ENCODE measurements at places on chromosomes 11 and 22.
A peak's percentile ranks its signal among the peaks of the same experiment; 100 is the strongest.

DNA sequence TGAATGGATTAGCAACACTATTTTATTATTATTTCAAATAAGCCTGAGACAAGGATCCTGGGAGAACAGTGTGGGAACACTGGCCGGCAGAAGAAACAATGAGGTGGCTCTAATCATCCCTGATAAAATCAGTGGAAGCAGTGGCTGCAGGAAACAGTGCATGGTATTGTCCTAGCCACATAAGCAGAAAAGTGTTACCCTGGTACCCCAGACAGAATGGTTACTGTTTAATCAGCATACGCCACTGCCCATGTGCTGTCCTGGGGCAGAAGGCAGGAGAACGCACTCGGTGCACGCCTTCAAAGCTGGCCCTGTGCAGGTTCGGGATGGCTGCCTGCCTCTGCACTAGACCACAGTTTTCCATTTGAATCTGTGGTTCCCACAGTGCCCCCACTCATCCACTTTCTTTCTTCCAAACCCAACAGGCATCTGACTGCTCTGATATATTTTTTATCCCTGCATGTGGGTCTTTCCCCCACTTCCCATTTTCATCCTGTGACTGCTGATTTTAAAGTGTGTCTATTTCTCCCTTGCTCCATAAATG, 25.7 kb downstream of the OPCML start:
- DNase-seq: no peak

GRCh38 chr11:47857892-47858543, 9.9 kb upstream of the NUP160 start:
- DNase-seq: no peak

GRCh38 chr22:21697880-21698279, 32.1 kb downstream of the PPIL2 start:
- DNase-seq: no peak

DNA sequence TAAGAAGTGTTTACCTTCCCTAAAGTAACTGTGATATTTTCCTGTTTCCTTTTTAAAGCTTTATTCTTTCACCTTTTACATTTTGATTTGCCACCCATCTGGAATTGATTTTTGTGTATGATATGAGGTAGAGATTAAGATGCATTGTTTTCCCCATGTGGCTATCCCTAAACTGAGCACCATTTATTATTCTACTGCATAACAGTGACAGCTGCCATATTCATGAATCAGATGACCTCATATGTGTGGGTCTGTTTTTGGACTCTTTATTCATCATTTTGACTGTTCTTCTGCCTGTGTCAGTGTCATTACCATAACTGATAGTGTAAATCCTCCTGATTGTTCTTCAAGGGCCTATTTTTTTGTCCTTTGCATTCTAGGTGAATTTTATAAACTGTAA, 50.8 kb downstream of the HIPK3 start:
- no peak for DNase-seq

DNA sequence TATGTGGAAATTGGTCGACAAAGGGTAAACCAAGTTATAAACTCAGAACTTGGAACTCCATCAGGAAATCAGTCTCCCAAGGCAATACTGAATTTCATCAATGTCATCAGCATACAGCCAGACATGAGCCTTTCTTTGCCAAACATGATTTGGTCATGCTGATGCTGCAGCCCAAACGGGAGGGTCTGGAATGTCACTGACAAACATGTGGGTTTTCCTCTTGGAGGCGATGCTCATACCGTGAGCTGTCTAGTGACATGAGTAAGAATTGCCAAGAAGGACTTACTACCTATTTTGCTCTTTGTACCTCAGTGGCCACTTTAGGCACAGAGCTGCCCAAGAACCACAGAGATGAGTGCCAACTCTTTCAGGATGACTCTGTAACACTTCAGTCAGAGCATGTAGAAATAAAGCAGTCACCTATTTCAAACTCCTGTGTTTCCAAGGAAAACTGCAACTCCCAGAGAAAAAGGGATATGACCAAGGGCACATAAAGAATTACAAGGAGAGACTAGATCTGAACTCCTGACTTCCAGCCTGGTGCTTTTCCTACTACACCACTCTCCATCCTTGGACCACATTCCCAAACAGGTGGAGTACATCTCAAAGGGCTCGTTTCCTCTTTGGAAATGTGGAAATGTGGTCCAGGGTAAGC, 24.3 kb upstream of the MRGPRX2 start:
- no peak for DNase-seq

GRCh38 chr22:22942511-22943329, 55.1 kb downstream of the IGLL5 start:
- DNase-seq: peak; percentile 39

- no peak for DNase-seq
Measured at GRCh38 chr11:90330632-90331031, 107.8 kb upstream of the CHORDC1 start.

GRCh38 chr11:118142081-118142480, 10.5 kb downstream of the SCN4B start:
- no peak for DNase-seq

GRCh38 chr22:20111045-20111688, 4.7 kb upstream of the RANBP1 start:
- DNase-seq: no peak

- DNase-seq: no peak
Measured at GRCh38 chr22:46465345-46465720, 72.1 kb downstream of the CELSR1 start.

DNA sequence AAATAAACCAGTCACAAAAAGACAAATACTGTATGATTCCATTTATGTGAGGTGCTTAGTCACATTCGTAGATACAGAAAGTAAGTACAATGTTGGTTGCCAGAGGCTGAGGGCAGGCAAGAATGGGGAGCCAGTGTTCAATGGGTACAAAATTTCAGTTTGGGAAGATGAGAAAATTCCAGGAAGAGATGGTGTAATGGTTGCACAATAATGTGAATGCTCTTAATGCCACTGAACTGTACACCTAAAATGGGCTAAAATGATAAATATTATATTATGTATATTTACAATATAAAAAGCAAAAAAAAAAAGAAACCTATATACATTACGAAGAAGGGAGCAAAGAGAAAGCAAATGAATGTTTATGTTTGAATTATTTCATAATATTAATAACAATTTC, 329.0 kb downstream of the C11orf87 start:
- no peak for DNase-seq

DNA sequence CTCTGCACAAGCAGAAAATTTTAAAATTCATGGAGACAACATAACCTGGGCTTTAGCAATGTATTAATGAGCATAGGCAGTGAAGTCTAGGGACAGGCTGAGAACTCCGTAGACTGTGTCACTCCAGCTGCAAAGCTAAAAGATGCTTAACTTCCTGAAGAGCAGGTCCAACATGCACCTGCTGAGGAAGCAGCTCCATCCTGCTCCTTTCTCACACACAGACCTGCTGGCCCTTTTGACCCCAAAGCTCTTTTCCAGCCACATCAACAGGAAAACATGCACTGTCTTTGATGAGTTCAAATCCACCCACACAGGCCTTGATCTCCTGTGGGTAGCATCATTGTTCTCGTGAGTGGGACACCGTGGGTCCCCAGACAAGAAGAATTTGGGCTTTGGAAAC, 36.0 kb downstream of the SYN3 start:
- DNase-seq: no peak

DNA sequence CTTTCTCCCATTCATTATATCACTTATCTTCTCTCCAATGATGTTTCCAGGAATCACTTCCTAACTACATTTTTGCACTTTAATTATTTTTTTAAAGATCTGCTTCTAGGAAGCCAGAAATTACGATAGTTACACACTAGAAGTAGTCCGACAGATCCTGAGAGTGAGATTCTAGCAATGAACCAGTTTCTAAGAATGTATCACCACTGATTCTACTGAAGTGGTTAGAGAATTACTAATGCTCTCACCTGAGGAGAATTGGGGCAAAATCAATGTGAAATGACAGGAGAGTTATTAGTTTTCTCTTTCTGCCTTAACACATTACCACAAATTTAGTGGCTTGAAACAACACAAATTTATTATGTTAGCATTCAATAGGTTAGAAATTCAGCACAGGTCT, 241.2 kb downstream of the CASP12 start:
- no peak for DNase-seq

- no peak for DNase-seq
Measured at GRCh38 chr11:14318581-14318981, 40.4 kb downstream of the RRAS2 start.

DNA sequence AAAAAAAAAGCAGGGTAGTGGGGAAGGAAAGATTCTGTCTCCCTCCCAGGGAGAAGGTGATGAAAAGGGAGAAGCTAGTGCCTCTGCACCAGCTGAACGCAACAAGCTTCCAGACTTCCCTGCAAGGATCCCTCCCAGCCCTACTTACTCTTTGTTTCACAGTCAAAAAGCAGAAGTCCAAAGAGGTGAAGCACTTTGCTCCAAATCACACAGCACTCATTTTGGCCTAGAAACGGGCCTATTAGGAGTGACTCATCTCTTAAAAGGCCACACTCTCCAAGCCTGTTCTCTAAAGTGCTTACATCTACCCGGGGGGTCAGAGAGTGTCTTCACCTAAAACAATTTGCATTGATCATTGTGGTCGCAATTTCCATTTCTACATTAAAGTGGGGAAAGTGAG, 17.7 kb upstream of the GRK3 start:
- DNase-seq: no peak

DNA sequence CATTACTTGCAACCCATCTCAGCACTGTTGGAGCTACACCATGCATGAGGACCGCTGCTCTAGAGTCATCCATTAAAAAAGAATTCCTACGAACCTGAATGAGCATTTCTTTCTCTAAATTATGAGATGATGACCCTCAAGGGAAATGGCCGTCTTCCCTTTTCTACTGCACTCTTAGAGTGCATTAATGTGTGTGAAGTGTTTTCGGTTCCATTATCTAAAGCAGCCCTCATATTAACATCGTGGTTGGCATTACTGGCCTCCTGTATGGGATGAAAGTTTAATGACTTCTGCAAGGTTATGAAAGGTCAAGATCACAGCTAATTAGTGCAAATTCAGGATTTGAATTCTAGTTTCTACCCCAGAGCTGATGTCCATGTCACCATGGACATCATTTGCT, 16.7 kb downstream of the CD44 start:
- no peak for DNase-seq

DNA sequence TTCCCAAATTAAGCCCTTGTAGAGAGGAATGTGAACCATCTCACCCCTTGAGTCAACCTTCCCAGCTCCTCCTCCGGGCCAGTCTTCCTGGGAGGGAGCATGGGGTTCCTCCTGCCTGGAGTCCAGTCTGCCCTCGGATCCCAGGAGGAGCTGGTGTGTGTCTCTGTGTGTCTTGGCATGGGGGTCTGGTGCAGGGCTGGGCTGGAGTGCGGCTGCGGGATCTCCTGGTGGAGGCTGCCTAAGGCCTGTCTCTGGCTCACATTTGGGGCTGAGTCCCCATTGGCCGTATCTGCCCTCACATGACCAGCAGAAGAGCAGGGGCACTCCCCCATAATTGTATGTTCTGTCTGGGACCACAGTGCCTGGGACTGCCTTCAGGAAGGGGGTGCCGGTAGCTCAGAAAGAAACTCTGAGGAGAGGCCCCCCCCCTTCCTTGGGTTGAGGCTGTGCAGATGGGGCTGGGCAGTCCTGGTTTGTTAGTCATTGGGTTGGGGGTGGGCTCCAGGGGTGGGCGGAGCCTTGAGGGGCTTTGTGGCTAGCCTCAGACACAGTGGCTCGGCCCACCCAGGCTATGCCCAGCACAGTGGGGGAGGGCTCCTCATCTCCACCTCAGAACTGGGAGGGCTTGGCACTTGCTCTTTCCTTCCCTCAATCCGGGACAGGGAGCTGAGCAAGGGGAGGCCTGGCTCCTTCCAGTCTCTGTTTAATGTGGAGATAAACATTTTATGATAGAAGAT, 2.9 kb downstream of the C1QTNF5 start:
- no peak for DNase-seq

DNA sequence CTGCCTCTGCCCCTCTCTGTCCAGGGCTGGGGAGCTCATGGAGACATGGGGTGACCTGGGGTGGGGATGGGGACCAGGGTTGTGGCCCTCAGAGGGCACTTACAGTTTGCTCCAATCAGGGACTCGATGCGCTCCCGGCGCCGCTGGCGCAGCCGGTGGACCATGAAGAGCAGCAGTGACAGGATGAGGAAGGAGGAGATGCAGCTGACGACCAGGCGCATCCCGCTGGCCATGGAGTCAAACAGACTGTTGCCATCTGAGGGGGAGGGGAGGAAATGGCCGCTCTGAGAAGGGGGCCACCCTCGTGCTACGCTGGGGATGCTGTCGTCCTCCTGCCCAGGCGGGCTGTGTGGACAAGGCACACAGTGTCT, 80.5 kb downstream of the DGCR2 start:
- DNase-seq: no peak

DNA sequence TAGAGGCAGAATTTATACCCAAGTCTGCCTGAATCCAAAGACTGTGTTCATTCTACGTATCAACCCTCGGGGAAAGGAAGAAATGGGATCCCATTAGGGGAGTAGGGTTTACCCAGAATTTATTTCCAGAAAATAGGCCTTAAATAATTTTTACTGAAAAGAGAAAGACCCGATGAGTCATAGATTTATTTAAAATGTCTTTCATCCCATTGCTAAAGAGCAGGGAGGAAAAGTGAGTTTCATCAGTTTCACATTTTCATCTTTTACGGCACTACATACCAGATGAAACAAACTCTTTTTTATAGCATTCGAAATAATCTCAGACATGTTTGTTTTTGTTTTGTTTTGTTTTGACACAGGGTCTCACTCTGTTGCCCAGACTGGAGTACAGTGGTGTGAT, 31.3 kb downstream of the SLC1A2 start:
- no peak for DNase-seq

DNA sequence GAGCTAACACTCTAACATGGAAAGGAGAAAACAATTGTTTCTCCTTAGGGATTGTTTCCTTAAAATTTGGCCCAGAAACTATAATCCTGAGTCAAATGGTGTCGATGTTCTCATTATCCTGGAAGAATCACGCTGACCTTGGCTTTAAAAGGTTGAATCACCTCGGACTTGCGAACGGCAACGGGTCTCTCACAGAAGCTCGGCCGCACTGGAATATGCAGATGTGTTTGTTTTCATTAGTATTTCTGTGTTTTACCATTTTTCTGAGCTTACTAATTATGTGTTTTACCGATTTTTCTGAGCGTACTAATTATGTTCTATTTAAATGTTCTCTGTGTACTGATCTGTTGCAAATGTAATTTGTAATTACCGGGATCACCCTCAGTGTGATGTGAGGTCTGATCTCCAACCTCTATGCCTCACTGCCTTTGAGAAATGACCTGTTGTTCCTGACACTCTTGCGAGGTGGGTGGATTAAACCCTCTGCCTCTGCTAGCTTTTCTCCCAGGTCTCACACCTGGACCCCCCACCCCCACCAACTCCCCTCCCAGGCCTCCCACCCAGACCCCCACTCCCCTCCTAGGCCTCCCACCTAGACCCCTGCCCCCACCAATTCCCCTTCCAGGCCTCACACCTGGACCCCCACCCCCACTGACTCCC, 38.3 kb upstream of the BRSK2 start:
- no peak for DNase-seq

GRCh38 chr11:73808052-73808451, 20.4 kb downstream of the MRPL48 start:
- DNase-seq: no peak

GRCh38 chr22:44363980-44364750, 51.4 kb upstream of the SHISAL1 start:
- no peak for DNase-seq

GRCh38 chr11:12517741-12518140, 140.4 kb downstream of the PARVA start:
- DNase-seq: no peak
